CD8-positive, alpha-beta memory T cell (primary cell): ENCODE measurements at places on chromosomes 7 and 10.

DNA sequence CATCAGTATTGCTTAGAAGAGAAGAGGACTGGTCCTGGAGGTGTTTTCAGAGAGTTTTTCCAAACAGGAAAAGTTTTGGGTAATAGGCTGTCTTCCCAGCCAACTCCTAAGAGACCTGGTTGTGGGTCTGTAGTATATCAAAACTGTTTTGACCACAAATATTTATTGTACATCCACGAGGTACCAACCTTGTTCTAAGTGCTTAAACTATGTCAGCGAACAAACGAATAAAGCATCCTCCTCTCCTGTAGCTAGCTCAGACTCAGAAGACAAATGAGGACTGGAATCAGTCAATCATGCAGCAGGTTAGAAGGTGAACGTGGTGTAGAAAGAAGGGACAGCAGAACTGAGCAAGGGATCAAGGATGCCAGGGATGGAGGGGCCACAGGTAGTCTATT lies 61.6 kb upstream of the MKI67 start:
- DNase-seq, result no peak

DNA sequence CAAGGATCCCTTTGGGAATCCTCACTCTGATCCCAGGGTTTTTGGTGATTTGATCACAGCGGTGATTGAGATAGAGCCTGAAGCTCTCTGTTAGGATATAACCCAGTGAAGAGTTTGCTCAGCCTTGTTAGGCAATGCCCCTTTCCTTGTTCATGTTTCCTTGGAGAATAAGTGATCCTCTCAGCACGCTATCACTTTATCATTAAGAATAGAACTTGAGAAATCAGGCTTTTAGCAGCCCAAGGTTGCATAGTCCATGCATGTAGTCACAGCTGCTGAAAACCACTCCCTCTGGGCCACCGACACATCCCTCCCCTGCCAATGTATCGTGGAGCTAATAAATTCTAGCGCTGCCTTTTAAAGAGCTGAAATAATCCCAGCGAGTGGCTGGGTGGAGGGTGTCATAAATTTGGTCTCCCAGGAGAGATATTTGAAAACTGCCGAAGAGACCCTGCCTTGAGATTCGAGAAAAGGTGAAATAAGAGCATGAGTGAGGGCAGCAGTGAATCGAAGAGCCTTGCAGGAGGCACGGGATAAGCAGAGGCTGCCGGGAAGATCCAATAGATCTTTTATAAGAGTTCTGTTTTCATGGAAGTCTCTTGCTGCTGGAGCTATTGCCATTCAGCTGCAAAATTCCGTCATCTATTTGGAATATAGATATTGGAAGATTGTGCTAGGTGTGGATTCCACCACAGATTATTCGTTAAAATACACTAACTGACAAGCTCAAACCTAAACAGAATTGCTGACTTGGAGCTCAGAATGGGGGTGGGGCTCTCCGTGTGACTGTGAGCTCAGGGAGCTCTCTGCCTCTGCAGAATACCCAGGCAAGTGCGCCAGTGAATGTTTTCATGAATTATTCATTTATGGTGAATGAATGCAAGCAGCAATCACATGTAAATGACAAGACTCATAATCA lies 249.8 kb downstream of the TRIL start:
- DNase-seq, result no peak

GRCh38 chr7:94710256-94710655 lies 54.3 kb upstream of the SGCE start:
- DNase-seq, result no peak

DNA sequence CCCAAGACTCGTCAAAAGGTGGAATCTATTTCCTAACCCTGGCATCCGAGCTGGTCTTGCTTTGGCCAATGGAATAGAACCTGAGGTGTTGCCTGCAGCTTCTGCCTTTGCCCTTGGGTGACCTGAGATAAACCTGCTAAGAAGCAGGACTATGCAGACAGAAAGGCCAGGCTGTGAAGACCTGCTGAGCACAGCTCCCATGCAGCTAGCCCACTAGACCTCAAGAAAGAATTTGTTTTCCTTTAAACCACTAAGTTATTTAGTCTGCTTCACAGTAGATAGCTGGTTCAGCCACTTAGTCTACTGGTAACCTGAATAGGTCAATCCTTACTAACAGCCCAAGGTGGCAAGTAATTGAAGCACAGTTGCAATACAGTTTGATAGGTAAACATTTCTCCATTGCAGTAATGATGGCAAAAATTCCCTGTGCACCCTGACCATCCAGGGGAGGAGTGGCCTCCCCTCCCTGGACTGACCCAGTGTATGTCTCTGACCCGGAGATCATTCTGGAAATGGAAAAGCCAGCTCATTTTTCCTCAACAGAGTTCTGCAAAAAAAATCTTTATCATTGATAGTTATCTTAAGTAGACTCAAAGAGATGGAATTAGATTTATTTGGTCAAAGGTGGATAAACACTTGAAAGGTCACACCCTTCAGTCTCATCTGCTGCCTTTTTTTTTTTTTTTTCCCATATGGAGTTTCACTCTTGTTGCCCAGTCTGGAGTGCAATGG lies 20.0 kb downstream of the TNS3 start:
- DNase-seq, result no peak

GRCh38 chr7:139680676-139681462 lies 96.9 kb downstream of the HIPK2 start:
- DNase-seq, result peak; percentile 60

DNA sequence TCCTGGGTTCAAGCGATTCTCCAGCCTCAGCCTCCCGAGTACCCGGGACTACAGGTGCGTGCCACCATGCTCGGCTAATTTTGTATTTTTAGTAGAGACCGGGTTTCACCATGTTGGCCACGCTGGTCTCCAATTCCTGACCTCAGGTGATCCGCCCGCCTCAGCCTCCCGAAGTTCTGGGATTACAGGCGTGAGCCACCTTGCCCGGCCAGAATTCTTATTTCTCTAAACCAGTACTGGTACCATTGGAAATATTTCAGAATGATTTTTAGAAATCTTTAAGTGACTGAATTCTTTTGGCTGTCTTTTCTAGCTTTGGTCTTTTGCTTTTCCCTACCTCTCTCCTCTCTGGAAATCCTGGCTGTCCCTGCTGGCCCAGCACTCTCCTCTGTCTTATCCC lies 2.8 kb downstream of the GNAI1 start:
- no peak for DNase-seq

GRCh38 chr7:98870121-98870651 lies 372 bp upstream of the TMEM130 start:
- peak; percentile 65 for DNase-seq

DNA sequence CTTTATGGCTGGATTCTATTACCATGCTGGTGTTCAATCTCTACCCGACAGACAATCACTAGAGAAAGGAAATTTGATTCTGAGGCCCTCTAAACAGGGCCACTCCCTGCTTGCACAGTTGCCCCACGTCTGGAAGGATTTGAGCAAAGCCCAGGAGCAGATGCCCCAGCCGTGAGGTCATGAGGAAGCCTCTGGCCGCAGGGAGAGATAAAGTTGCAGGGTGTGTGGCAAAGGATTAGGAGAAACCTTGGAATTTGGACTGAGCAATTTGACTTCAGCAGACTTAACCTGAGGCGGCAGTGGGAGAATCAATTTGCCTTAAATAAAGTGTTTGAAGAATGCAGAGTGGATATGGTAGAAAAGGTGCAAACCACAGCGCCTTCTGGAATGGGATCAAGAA lies 40.2 kb upstream of the KLF6 start:
- no peak for DNase-seq

GRCh38 chr10:57202356-57202755 lies 841.3 kb upstream of the ZWINT start:
- no peak for DNase-seq

GRCh38 chr7:65404020-65404419 lies 30.4 kb downstream of the ZNF92 start:
- DNase-seq, result no peak

DNA sequence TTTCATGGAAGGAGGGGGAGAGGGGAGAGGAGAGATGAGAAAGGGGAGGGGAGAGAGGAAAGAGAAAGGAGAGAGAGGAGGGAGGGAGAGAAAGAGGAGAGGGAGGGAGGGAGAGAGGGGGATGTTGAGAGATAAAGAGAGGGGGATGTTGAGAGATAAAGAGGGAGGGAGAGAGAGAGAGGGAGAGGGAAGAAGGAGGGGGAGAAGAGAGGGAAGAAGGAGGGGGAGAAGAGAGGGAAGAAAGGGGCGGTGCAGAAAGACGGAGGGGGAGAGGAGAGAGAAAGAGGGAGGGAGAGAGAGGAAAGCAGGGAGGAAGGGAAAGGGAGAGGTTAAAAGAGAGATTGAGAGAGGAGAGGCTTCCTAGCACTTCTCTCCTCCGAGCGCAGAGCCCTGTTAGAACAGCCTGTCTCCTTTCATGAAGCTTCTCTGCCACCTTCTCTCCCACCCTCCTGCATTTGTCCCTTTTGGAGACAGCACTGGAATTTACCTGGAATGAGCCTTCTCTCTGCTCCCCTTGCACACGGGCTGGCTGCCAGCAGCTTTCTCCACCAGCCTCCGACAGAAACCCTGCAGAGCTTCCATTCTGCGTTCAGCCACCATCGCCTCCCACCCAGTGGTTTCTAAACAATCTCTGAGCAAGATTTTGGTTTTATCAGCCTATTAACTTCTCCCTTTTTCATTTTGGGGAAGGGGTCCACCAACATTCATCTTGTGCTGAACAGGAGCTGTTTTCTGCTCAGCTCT lies 74.0 kb upstream of the CARD11 start:
- peak; percentile 17 for DNase-seq

DNA sequence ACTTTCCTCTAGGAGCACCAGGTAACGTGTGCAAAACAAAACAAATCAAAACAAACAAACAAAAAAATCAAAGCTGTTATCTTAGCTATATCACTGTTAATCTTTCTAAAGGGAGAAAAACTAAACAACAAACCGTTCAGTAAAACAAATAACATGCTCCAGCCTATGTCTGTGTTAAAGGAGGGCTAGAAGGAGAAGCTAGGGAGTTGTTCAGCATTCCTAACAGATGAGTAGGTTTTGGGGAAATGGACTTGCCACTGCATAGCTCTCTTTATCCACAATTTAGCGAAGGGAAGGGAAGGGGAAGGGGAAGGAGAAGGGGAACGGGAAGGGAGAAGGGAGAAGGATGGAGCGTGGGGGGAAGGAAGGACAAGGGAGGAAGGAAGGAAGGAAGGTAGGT lies 134.2 kb upstream of the AKR1E2 start:
- no peak for DNase-seq

GRCh38 chr10:78028438-78029268 lies 662 bp downstream of the POLR3A start:
- peak; percentile 34 for DNase-seq

DNA sequence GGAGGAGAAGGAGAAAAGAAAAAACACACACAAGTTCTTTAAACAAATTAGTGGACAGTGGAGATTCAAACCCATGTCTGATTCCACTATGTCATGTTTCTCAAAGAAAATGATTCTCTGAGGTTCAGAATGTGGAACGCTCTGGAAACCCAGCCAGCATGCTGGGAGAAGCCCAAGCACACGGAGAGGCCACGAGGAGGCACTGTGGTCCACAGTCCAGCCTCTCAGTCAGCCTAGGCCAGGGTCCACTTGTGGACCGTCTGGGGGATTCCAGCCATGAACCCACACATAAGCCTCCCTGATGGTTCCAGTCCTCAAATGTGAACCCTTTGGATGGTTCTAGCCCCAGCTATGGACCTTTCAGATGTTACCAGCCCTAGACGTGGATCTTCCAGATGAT lies 73.4 kb downstream of the CAV1 start:
- no peak for DNase-seq

- DNase-seq, result no peak
Observed at GRCh38 chr7:51067757-51068156, 248.9 kb downstream of the COBL start.

DNA sequence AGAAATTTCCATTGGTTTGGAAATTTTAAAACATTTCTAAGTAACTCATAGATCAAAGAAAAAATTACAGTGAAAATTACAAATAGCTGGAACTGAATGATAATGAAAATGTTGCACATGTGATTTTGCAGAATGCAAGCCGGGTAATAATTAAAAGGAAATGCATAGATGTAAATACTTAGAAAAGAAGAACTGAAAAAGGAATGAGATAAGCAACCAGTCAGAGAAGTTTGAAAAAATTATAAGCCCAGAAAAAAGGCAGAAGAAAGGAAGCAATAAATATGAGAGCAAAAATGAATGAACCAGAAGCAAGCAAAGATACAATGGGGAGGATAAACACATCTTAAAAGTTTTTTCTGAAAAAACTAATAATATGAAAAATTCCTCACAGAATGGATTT lies 3.2 kb upstream of the TMEM273 start:
- DNase-seq, result no peak

- no peak for DNase-seq
Observed at GRCh38 chr7:77330169-77330882, 85.8 kb downstream of the GSAP start.

DNA sequence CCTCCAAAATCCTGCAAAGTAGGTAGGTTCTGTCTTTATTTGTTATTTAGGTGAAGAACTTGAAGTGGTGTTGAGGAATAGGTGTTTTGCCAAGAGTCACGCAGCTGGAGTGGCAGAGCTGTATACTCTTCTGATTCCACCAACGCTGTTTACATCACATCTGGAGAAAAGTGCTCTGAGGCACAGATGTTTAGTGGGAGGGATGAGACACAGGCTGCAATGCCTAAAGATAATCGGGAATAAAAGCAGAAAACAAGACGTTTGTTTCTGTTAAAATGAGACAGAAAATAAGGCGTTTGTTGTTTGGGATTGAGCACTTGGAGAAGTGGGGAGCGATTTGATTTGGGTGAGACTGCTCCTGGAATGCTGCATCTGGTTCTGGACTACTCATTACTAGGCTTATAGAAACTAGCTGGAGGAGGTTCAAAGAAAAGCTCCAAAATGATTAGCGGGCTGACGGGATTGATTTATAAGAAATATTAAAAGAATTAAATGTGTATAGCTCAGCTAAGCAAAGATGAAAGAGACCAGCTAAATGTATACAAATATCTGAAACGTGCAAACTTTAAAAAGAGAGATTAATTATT lies 54.3 kb downstream of the TRUB1 start:
- no peak for DNase-seq

- DNase-seq, result no peak
Observed at GRCh38 chr7:121945480-121946236, 72.7 kb downstream of the PTPRZ1 start.

DNA sequence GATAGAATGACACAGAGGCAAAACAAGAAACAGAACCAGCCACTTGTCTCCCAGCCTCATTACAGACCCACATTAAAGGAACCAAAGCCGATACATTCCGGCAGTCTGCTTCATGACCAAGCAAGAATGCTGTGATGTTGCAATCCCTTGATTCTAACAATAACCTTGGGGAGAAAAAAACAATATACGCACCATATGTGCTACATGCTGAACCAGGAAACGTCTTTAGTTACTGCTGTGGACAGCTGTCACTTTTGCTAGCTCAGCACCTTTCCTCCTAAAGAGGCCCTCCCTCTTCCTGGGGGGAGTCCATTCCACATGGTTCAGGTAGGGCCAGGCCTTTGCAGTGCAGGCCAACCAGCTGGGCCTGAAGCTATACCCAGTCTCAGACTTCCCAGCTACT lies 79.1 kb downstream of the PRTFDC1 start:
- DNase-seq, result no peak

GRCh38 chr10:133010095-133010842 lies 67.9 kb upstream of the CFAP46 start:
- no peak for DNase-seq

- DNase-seq, result no peak
Observed at GRCh38 chr10:5944389-5945189, 32.8 kb downstream of the IL15RA start.
